ENCODE measurements at places on chromosomes 16 and 17. TPM values are rescaled to one million over a fixed set of nuclear protein-coding genes. Genes with fewer than 3 reads are reported as not detected.
A peak's percentile ranks its signal among the peaks of the same experiment; 100 is the strongest.

- DNase-seq: no peak
These were observed 154.3 kb downstream of the SALL1 start for GRCh38 chr16:50996830-50997186.

GRCh38 chr17:42122371-42123303 lies at the start of gene HSPB9:
HSPB9 (plus strand) TSS chr17:42122804; CDS start chr17:42122851, 47 bp downstream.
- DNase-seq: no peak

PYY gene
- 1.1 TPM for total RNA-seq

GRCh38 chr17:732067-732901 lies at the start of gene TLCD3A:
TLCD3A (plus strand) TSS chr17:732596; CDS start chr17:732648, 52 bp downstream.
- DNase-seq: peak; percentile 59

- DNase-seq: peak; percentile 53
These were observed 82.0 kb upstream of the ALOX12 start for GRCh38 chr17:6913608-6914443.

SLFN12 gene
- total RNA-seq: 16.6 TPM

DNA sequence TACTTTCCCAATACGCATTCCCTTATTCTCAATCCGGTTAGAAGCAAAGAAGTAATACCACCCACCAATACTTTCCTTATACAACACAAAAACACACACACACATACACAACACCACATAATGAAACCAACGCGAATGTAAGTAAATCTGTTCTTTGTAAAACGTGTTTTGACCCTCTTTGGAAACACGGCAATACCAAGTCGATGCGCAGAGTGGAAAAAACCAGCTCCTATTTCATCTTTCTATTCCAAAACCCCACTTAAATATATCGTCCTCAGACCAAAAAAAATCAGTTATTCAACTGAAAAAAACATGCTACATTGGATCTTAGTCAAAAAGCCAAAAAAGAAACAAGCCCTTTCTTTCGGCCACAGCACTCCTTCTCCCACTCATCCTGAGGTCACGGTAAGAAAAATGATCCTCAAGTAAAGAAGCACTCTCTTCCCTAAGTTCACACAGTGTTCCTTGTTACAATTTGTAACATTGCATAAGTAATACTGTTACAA lies 31.0 kb upstream of the ARL4D start:
- no peak for DNase-seq

GRCh38 chr17:45086865-45087503 lies 25.9 kb downstream of the NMT1 start:
- no peak for DNase-seq

GRCh38 chr16:17068524-17068923 lies 402.2 kb downstream of the XYLT1 start:
- no peak for DNase-seq

- no peak for DNase-seq
These were observed 34.5 kb downstream of the PIGL start for GRCh38 chr17:16251556-16251955.

NPIPB9 gene
- 3.4 TPM for total RNA-seq

Measured in progenitor cell of endocrine pancreas (in vitro differentiated cells).